ENCODE measurements at places on chromosomes 5 and 9.

GRCh38 chr5:22079566-22079965 is 773.6 kb downstream of the CDH12 start:
- no peak for DNase-seq

- no peak for DNase-seq
Observed at GRCh38 chr5:116520771-116521170, 53.9 kb downstream of the SEMA6A start.

DNA sequence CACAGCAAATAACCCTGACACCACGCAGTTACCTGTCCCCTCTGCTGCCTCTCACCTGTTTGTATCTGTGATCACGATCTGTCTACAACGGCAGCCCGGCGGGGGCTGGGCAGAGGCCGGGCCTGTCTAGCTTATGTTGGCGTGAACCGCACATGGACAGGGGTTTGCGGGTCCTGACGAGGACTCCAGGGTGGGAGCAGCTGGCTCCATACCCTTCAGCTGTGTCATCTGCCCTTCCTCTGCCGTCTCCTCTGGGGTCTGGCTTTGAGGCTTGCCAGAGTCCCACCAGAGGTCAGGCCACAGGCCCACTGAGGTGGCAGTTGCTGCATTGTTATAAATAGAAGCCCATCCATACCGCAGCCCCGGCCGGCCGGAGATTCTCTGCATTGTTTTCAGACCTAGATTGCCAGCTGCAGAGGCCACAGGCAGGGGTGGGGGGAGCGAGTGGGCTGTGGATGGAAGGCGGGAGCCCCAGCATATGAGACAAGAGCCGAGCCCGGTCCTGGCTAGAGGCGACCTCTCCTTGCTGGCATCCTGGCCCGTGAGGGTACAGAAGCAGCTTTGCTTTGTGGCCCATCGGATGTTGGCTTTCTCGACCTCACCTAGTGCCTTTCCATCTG is 37.8 kb downstream of the FAM78A start:
- no peak for DNase-seq

DNA sequence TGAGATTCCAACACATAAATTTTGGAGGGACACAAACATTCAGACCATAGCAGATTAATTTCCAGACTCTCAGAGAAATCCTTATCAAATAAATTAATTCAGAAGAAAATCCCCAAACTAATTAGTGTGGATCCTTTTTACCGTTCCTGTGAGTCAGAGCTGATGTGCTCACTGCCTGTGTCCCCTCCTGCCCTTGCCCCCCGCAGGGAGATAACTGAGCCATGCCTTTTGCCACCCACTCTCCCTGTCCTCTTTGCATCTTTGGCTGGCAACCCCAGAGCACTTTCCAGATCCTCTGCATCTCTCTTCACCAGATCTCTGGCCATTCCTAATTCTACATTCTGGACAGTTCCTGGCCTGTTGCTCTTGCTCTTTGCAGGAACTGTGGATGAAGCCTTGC is 135.4 kb upstream of the MAP1B start:
- no peak for DNase-seq

DNA sequence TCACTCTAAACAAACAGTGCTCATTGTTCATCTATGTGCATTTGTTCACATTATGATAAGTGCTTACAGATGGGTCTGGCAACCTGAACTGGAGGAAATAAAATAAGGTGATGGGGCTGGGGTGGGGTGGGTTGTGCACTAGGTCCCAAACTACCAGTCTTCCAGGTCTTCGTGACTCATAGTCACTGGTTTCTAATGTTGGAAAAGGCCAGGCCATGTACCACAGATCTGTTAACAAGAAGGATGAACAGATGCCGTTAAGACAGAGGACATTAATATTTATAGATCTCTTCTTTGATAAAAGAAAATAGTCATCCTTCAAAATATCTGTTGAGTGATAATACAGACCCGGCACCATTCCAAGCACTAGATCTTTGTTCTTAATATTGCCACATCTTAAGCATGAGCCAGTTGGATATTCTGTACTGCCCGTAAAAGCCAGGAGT is 71.4 kb upstream of the STARD4 start:
- DNase-seq, result no peak

- no peak for DNase-seq
Observed at GRCh38 chr9:94657021-94657725, 17.9 kb upstream of the FBP1 start.

GRCh38 chr5:101385276-101385675 is 482.2 kb upstream of the ST8SIA4 start:
- no peak for DNase-seq

GRCh38 chr5:73550016-73550415 is 15.4 kb downstream of the ANKRA2 start:
- no peak for DNase-seq

- DNase-seq, result no peak
Observed at GRCh38 chr5:3333836-3334235, 261.8 kb upstream of the IRX1 start.

GRCh38 chr5:138661291-138661960 is 86.2 kb upstream of the HSPA9 start:
- DNase-seq, result no peak

DNA sequence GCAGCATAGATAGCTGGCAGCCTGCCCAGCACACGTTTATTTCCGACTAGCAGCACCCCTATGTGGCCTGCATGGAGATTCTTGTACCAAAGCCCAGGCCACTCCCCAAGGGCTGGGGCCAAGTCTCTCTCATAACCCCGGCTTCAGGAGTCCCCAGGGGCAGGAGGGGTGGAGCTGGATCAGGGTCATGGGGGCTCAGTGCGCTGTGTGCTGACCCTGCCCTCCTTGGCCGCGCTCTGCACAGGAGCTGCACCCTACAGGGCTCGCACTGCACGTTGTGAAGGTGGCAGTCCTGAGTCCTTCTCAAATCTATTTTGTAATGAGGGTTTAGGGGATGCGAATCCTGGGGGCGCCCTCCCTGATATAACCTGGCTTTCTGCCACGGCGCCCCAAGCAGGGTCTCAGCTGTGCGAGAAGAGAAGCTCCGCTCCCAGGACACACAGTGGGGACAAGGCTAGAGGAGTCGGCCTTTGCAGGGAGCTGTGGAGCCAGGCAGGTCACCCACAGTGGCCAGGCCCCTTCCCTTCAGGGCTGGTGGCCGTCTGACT is 28.6 kb downstream of the NKD2 start:
- no peak for DNase-seq

All from CD4-positive, alpha-beta T cell treated with Interleukin-15 for 4 hours (primary cell).